ENCODE measurements at places on chromosomes 5 and 9.

GRCh38 chr5:72284559-72285423 lies 35.2 kb downstream of the MRPS27 start:
- no peak for DNase-seq

- DNase-seq, result no peak
Measured at GRCh38 chr5:170113522-170113900, 7.8 kb downstream of the FOXI1 start.

DNA sequence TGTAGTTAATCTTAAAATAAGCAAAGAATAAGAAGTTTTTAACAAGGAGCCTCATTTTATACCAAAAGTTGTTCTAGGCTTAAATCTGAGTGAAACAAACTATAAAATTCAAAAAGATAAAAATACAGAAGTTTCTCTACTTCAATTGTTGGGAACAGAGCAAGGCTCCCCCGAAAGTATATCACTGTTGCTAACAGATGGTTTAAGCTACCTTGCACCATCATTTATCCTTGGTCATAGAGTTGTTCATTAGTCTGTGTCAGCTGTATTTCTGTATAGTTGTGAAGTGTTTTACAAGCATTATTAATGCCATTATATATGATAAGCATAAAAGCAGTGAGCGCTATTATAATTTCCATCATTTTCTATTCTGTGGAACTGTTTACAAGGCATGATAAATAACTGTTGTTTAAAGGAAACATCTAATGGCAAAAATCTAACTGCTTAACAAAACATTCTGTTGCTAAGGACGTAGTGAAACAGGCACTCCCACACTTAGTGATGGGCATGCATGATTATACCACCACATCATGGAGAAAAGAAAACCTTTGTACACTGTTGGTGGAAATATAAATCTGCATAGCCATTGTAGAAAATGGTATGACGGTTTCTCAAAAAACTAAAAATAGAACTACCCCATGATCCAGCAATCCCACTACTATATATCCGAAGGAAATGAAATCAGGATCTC lies 23.3 kb upstream of the ACO1 start:
- no peak for DNase-seq

DNA sequence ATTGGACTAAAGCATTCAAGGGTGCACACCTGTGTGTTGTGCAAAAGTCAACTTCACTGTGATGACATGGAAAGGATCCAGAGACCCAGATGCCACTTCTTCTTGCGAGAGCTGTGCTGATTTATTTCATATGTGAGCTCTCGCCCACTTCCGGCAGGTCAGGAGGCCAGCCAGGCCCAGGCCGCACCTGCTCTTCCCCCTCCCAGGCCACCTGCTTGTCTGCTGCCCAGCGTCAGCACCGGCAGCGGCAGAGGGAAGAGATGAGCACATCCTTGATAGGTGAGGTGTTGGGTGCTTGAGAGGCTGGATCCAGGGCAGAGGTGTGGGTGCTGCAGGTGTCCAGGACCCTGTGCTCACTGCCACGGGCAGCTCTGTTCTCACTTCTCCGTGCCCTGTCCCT lies 242.9 kb downstream of the FANCC start:
- DNase-seq, result no peak

DNA sequence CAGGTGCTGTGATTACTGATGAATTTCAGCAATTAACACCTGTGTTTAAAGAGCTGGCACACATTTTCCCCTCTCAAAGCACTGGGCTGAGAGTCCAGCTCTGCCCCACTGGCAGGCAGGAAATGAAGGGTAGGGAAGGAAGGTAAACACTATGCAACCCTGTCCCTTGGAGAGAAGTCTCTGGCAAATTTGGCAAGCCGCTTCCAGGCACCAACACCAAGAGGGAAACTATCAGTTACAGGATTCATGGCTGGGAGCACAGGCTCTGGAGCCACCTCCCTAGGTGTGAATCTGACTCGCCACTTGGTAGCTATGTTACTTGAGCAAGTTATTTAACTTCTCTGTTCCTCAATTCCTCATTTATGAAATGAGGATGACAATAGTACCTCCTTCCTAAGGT lies 3.3 kb downstream of the ANKS6 start:
- no peak for DNase-seq

DNA sequence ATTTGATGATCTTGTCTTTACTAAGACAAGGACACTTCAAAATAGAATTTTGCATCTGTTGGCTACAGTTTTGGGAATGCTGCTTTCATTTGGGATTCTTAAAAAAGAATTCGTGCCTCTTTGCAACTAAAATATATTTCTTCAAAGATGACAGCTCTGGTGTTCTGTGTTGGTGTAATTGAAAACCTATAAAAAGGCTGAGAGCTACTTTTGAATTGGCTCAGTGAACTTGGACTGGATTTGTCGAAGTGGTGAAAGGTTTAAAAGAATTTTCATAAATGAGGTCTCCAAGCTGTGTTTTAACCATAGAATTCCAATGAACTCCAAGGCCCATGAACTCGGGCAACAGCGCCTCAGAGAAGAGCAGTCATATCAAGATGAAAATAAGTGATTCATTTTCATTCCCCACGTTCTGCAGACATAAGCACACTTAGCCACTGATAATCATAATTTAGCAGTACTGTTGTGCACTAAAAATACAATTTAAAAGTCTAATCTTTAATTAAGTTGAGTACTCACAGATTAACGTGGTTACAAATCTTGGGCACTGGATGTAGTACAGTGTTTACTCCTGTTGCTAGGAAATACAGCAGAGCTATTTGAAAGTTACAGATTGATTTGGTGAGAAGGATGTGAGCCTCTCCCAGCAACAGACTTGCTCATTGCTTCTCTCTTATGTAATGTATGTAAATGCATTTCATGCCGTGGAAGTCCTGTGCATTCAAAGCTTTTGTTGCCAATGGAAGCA lies 10.9 kb downstream of the SNCAIP start:
- DNase-seq, result no peak

DNA sequence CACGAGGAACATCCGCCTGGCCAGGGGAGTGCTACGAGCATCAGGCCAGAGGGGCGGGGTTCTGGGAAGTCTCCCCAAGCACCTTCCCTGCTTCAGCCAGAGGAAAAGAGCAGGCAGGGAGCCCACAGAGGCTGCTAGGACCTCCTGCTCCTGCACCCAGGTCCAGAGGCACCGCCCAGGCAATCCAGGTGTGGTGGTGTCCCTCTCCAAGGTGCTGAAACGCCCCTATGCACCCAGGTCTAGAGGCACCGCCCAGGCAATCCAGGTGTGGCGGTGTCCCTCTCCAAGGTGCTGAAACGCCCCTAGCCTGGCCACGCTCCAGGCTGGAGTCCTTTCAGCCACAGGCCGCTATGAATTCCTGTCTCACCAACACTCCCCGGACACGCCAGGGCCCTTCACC lies 10.7 kb upstream of the UBAC1 start:
- DNase-seq, result no peak

DNA sequence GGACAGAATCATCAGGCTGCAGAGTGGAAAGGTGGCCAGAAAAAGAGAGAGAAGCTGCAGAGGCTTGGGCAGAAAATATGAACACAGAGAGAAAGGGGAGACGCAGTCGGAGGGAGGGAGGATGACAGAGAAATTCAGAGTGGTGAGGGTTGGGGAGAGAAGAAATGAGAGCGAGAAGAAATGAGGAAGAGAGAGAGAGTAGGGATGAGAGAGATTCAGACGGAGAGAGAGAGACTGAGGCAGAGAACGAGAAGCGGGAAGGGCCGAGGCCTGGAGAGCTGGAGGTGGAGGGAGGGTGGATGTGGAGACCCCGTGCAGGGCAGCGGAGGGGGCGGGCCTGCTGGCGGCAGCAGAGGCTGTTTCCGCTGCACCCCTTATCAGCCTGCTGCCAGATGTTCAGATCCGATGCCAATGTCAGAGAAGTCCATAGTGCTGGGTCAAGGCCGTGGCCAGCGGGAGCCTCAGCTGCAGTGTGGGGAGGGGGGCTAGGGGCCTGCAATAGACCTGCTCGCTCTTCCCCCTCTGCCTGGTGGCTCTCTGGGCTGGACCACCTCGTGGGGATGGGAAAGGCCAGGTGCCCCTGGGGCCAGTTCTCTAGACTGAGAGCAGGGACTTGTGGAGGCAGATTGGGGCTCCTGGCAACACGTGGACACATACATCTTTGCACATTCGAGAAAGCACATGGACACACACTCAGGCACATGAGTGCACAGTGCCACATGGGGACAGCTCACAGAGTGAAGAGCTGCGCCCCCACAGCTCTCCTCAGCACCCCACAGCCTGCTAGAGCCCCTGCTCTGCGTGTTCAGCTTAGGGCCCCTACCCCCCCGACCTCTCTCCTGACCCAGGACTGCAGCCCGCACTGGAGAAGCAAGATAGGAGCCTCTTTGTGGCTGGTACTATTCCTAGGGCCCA lies 4.9 kb upstream of the NR5A1 start:
- no peak for DNase-seq

DNA sequence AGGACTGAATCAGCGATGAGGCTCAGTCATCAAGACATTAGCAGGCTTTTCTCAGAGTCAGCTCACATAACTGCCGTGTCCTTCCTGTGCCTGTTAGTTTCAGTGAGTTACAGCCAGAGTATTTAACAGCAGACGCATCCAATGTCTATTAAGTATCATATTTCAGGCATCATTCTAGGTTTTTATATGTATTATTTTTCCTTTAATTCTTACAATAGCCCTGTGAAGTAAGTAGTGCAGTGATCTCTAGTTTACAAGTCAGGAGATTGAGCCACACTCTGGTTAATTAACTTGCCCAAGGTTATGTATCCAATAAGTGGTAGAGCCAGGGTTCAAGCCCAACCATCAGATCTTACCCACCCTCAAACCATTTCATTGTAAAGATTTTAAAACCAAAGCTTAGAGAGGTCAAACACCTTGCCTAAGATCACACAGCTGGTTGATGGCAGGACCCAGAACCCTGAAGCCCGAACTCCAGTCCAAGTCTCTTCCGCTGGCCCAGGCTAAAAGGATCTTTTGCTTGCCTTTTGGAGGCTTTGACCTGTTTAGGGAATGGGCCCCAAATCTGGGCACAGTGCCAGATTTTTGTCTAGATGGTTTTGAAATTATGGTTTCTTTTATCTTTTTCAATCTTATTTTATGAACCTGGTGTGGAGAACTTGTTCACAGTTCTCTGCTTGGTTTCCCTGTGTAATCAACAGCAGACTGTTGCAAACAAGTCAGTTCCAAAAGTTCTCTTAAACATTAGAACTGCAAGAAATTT lies 261.2 kb upstream of the CLINT1 start:
- DNase-seq, result no peak

- no peak for DNase-seq
Measured at GRCh38 chr5:76479973-76480667, 77.0 kb downstream of the IQGAP2 start.

DNA sequence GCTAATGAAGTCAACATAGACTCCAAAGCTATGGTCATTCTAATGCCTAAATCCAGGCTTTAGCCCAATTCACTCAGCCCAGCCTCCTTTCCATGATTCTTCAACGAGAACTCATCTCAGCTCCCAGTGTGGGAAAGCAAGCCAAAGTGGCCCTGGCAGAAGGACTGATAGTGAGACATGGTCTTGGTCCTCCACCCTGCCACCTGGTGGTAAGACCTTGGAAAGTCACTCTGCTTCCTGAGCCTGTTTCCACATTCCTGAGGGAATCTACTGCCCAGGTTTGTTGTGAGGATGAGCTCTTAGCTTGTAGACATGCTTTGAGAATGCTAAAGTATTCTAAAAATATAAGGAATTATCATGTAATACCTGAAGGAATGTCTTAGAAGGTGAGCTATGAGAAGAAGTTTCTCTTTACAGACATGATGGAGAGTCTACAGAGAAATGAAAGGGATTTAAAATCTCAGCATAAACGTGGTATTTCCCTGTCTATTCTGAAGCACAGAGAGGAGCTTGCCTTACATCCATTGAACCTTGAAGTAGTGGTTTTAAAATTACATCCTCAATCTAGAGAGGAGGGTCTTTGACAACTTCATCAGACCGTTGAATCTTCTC lies 173.5 kb downstream of the TRIM32 start:
- no peak for DNase-seq

DNA sequence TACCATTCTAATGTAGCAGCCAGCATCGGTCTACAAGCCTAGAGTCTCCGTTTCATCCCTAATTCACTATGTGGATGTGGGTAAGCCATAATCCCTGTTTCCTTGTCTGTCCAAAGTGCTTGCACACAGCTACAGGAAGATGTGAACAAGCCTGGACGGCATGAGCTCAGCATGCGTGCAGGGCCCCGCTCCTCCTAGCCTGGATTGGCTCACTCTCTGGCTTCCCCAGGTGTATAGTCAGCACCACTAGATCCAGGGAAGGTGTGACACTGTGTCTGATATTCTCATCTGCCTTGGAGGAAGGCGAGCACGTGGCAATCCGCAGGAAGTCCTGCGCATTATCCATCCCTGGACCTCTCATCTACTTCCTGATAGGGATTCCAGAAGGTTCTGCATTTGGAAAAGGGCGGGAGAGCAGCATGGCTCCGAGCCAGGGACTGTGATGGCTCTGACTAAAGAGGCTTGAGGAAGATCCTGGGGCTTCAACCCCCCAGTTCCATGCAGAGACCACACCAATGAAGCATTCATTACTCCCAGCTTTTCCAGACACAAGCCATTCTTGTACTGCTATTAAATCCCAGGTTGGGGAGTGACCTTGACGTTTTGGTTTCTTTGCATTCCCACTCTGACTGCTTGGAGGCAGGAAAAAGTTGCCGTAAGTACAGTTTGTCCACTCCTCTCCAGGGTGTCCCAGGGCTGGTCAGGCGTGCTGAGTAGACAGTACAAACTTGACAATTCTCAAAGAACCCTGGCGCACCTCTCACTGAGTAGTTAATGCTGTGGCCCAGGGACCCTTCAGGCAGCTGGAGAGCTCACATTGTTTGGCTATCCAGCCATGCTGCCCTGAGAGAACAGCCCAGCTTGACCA lies 65.6 kb downstream of the PSD2 start:
- no peak for DNase-seq

- DNase-seq, result no peak
Measured at GRCh38 chr9:122118343-122119165, 25.4 kb upstream of the TTLL11 start.
